B cell (primary cell): ENCODE measurements at places on chromosomes 16 and 17.

DNA sequence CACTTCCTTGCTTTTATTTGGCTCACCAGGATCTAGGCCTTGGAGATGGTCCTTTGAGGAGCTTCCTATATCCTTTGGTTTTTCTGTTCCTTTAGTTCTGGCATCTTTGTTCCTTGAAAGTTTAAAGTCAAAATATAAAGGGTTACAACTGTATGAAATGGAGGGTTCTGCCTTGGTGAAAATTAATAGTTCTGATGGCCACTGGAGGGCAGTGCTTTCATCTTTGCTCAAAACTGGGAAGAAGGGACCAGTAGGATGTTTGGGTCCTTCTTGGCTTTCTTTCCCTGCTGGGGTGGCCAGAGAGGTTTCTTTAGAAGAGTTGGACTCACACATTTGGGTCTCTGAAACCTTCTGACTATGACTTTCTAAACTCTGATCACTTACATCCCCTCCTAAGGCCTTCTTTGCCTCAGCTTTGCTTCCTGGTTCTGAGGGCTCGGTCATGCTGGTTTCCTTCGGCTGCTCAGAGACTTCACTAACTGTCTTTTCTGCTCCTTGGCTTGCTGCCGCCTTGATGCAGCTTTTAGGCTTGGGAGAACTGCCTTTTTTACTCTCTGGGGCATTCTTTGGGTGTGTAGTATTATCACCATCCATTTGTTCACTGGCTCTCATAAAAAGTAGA lies 10.9 kb upstream of the ITGA2B start:
- peaks cover 11% of the 10 kb centered on the region for H3K4me1 ChIP-seq
- no peak for DNase-seq
- no peak overlapping the region for H3K4me3 ChIP-seq
- H3K36me3 ChIP-seq, result peaks cover 54% of the 10 kb centered on the region
- no peaks in the 10 kb centered on the region for H3K27me3 ChIP-seq
- H3K27ac ChIP-seq, result no peak overlapping the region

DNA sequence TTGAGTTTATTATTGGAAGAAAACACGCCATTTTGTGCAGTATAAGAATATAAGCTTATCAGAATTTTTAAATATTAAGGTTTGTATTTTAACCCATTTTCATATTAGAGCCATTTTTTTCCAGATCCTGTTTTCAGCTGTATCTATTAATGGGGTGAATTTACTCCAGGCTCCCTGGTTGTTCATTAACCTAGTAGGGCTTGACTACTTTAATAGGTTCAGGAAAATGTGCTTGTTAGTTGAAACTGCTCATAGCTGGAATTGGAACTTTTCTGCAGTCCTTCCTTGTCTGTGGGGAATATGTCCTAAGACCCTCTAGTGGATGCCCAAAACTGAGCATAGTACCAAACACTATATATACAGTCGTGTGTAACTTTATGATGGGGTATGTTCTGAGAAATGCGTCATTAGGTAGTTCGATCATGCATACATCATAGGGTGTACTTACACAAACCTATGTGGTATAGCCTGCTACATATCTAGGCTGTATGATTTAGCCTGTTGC lies 28.0 kb downstream of the NFAT5 start:
- no peaks in the 10 kb centered on the region for H3K4me1 ChIP-seq
- no peaks in the 10 kb centered on the region for H3K27me3 ChIP-seq
- no peaks in the 10 kb centered on the region for H3K36me3 ChIP-seq
- no peak overlapping the region for H3K4me3 ChIP-seq

GRCh38 chr16:11880007-11880406 lies 28.7 kb upstream of the RSL1D1 start:
- DNase-seq, result no peak
- peaks cover 69% of the 10 kb centered on the region for H3K36me3 ChIP-seq
- no peak overlapping the region for H3K27ac ChIP-seq

DNA sequence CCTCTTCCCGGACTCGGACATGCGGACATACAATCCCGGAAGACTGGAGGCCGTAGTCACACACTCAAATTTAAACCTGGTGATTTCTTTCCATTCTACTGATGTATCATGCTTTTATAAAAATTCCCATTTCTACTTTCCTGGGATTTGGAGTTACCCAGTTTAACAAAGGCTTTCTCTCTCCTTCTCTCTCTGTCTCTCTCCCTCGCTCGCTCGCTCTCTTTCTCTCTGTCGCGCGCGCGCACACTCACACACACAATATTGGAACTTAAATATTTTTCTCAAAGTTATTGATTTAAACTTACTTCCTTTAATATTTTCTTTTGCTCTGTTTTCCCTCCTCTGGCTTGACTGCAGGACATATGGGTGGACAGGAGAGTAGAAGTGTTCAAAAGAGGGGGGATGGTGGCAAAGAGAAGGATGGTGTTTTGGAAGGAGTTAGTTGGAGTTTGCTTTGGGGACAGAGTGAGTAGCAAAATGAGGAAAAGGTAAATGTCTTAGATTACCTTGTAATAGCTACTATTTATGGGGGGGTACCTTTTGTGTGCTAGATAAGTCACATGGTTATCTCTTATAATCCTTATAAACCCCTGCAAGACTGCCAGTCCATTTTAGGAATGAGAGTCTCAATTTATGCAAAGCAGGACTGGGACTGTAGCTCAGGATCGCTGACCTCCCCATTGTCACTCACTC lies 878 bp upstream of the TRIM25 start:
- H3K4me1 ChIP-seq, result peaks cover 47% of the 10 kb centered on the region
- peak overlapping the region; percentile 71 for H3K27ac ChIP-seq
- H3K27me3 ChIP-seq, result no peaks in the 10 kb centered on the region
- no peaks in the 10 kb centered on the region for H3K36me3 ChIP-seq
- H3K4me3 ChIP-seq, result peak overlapping the region; percentile 93
- DNase-seq, result no peak

DNA sequence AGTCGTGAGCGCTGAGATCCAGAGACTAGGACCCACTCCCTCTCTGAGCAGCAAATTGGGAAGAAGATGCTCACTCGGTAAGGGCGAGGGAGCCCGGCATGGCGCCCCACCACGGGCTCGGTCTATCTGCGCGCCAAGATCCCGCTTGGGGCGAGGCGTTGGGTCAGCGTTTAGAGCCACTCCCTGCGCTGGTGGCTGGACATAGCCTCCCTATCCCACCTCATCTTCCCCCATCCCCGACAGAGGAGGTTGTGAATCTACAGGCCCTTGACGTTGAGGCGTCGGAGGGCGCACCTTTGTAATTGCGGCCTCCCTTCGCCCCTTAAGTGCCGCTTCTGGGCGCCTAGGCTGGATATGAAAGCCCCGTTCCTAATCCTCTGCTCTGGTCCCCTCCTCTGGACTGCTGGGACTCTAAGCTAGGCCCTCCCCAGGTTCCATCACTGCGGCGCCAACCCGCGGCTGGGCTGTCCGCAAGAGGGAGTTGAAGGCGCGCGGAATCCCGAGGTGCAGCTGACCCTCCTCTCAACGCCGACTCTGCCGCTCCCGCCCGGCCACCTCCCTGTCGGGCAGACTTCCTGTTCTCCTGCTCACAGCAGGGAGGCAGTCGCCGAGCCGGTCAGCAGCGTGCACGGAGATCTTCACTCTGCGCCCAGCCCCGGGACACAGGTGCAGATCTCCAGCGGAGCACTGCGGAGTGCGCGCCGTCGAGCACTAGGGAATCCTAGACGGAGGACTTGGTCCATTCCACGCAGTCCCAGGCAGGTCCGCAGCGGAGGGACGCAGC lies 16.1 kb upstream of the HOXB9 start:
- H3K4me1 ChIP-seq, result peaks cover 27% of the 10 kb centered on the region
- H3K27me3 ChIP-seq, result peaks cover 22% of the 10 kb centered on the region
- H3K4me3 ChIP-seq, result no peak overlapping the region
- H3K36me3 ChIP-seq, result no peaks in the 10 kb centered on the region
- peak; percentile 23 for DNase-seq
- H3K27ac ChIP-seq, result no peak overlapping the region

DNA sequence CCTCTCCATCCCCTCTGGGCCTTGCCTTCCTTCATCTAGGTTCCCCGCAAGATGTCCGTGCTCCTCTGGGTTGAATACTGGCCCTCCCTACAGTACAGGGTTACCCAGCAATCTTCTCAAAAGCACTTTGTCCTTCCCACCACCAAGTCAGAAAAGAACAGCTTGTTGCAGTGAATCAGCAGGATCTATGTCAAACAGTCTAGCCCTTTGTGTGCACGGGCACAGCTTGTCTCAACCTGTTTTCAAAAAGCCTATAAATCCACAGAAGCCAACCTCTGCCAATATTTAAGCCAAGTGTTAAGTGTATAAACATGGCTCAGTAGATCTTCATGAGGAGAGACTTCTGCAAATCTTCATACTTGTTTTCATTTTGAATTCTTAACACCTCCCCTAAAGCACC lies 25.2 kb downstream of the C17orf67 start:
- H3K4me3 ChIP-seq, result no peak overlapping the region
- no peaks in the 10 kb centered on the region for H3K36me3 ChIP-seq
- H3K4me1 ChIP-seq, result no peaks in the 10 kb centered on the region
- H3K27ac ChIP-seq, result no peak overlapping the region

GRCh38 chr17:385178-385835 lies 32.7 kb upstream of the RPH3AL start:
- peak; percentile 46 for DNase-seq
- no peak overlapping the region for H3K27ac ChIP-seq
- peaks cover 12% of the 10 kb centered on the region for H3K4me1 ChIP-seq
- no peaks in the 10 kb centered on the region for H3K36me3 ChIP-seq

GRCh38 chr16:30119428-30119827 lies 3.6 kb downstream of the MAPK3 start:
- no peaks in the 10 kb centered on the region for H3K27me3 ChIP-seq
- H3K27ac ChIP-seq, result no peak overlapping the region
- H3K36me3 ChIP-seq, result no peaks in the 10 kb centered on the region
- DNase-seq, result no peak

DNA sequence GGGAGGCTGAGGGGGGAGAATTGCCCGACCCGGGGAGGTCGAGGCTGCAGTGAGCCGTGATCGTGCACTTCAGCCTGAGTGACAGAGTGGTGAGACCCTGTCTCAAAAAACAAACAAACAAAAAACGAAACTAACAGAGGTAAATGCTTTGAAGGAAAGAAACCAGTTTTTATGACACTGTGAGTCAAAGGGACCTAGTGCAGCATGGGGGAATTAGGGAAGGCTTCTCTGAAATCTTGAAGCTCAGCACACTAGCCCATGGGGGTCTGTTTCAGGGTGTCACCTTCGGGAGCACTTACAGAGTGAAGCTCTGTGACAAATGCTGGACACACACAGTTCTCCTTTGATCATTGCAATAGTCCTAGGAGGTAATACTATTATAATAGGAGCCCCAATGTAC lies 16.6 kb downstream of the ITPRIPL2 start:
- peaks cover 26% of the 10 kb centered on the region for H3K4me1 ChIP-seq
- no peaks in the 10 kb centered on the region for H3K27me3 ChIP-seq
- H3K36me3 ChIP-seq, result no peaks in the 10 kb centered on the region
- no peak overlapping the region for H3K27ac ChIP-seq
- H3K4me3 ChIP-seq, result no peak overlapping the region

DNA sequence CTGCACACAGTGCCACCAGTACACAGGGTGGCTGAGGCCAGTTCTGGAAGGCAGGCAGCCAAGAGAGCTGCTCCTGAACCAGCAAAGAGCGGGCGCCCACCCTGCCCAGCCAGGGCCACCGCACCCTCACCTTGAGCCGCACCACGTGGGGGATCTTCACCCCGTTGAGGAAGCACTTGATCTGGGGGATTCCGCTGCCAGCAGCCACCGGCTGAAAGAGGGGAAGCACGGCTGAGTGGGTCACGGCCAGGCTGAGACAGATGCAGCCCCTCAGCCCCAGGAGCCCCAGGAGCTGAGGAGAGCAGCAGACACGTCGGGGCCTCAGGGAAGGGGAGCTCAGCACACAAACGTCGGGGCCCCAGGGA lies 14.6 kb upstream of the CCDC154 start:
- H3K36me3 ChIP-seq, result peaks cover 5% of the 10 kb centered on the region
- H3K27me3 ChIP-seq, result no peaks in the 10 kb centered on the region
- peak; percentile 95 for DNase-seq
- H3K4me3 ChIP-seq, result peak overlapping the region; percentile 38
- peak overlapping the region; percentile 98 for H3K27ac ChIP-seq
